ENCODE measurements at places on chromosomes 11 and 22.

- no peak for DNase-seq
Measured at GRCh38 chr22:18120857-18121256, 10.2 kb downstream of the TUBA8 start.

DNA sequence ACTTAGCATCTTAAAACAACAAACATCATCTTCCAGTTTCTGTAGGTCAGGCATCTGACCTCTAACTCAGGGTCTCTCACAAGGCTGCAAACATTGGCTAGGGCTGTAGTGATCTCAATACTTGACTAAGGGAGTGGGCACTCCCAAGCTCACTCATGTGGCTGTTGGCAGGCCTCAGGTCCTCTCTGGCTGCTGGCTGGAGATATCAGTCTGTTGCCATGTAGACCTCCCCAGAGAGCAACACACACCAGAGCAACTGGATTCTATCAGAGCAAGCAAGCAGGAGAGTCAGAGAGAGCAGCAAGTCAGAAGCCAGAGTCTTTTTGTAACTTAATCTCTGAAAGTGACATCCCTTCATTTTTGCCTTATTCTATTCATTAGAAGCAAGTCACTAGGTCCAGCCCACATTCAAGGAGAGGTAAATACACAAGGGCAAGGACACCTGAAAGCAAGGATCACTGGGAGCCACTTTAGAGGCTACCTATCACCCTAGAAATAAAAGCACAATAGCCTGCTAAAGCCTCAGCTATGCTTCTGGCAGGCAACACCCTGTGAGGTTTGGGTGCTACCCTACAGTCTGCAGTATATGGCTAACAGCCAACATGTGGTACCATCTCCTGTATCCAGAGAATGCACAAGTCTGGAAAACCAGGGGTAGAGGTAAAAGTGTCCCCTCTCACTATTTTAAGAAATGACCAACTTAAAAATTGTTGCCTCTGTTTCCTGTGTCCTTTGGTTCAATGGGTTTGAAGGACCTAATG is 33.5 kb upstream of the CD44 start:
- DNase-seq, result no peak

DNA sequence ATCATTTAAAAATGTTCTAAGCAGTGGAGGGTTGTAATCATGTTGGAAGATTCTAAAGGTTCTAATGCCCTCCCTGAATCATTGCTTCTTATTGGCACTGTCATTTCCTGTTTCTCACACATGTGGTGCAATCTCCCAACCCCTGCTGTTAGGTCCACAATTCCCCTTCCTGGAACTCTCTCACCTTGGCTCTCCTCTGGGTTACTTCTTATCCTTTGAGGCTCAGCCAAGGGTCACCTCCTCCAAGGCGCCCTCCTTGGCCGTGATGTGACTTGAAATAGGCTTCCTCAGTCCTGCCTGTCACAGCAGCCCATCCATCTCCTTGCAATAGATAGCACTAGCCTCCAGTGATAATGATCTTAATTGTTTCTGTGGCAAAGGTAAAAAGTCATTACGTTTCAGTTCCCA is 149.8 kb downstream of the TTC17 start:
- DNase-seq, result no peak

- DNase-seq, result peak; percentile 72
Measured at GRCh38 chr11:65593518-65594414, 1.8 kb downstream of the KCNK7 start.

DNA sequence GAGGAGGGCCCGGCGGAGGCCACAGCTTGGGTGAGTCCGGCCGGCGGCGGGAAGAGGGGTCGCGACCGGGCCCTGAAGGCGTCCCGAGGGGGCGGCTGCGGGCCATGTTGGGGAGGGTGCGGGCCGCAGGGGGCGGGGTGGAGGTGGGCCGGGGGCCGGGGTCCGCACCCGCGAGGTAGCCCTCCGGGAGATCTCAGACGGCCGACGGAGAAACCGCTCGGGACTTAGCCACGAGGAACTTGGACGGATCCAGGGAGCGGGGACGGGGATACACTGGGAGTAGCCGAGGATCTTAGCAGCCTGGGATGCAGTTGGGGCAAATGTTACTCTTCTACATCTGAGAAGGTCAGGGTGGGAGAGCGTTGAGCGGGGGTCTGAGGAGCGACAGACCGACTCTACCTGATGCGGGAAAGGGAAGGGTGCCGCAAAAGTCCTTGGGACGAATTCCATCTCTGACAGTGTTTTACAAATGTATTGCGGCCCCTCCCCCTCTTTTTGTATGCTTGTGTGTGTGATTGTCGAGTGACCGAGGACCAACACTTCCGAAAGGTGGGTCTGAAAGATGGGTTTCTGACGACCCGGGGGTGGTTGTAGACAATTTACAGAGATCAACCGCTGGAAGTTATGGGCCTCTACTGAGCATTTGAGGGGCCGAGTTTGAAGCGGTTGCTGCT is 658 bp downstream of the STIP1 start:
- DNase-seq, result no peak

- DNase-seq, result no peak
Measured at GRCh38 chr11:48005136-48005535, 24.8 kb downstream of the PTPRJ start.

- no peak for DNase-seq
Measured at GRCh38 chr11:68973219-68973618, 7.6 kb downstream of the MRGPRD start.

DNA sequence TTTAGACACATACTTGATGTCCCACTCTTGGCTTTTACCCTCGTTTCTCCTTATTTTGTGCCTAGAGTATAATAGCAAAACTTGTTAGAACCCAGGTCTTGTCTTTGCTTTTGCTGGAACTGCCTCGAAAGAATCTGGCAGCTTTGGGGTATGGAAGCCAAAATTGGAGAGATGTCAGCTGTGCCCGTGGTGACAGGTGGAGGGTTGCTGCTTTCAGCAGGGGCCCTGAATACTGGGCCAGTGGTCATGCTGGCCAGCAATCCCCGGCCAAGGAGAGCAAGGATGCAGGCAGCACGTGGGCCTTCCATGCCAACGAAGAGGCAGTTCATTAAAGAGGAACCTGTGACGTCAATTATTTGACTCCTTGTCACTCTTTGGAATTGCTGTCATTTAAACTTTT is 181.1 kb downstream of the HIPK3 start:
- no peak for DNase-seq

DNA sequence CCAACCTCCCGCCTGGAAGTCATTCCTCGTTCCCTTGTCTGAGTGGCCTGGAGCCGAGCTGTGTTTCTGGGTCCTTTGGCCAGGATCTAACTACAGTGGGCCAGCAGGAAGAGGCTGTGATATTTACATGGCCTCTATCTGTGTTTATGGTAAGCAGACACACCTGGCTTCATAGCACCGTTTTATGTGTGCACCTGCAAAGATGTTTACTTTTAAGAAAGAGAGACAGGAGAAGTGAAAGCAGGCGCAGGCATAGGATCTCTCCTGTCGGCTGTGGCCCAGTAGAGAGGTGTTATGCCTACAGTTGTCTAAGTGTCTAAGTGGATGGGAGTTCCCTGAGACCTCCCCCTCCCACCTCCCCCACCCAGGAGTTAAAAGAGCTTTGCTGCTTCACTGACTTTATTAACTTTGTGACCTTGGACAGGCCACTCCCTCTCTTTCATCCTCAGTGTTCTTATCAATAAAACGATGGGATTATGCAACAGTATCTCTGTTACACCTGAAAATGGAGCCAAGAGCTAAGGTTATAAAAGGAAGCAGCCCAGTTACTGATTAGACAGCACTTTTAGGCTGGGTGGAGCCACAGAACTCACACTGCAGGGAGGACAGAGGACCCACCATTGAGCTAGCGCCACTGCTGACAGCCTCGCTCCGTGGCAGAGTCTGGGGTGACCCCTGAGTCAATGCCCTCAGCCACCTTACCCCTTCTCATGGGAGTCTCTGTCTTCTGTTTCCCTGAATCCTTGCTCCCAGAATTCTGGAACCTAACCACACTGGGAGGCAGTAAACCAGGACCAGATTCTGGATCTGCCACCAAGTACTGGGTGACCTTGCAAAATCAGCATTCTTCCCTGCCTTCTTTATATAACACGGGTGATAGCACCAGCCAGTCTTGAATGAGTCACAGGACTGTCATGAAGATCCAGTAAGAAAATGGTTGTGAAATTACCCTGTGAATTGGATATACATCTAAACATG is 22.0 kb downstream of the ST14 start:
- DNase-seq, result no peak

DNA sequence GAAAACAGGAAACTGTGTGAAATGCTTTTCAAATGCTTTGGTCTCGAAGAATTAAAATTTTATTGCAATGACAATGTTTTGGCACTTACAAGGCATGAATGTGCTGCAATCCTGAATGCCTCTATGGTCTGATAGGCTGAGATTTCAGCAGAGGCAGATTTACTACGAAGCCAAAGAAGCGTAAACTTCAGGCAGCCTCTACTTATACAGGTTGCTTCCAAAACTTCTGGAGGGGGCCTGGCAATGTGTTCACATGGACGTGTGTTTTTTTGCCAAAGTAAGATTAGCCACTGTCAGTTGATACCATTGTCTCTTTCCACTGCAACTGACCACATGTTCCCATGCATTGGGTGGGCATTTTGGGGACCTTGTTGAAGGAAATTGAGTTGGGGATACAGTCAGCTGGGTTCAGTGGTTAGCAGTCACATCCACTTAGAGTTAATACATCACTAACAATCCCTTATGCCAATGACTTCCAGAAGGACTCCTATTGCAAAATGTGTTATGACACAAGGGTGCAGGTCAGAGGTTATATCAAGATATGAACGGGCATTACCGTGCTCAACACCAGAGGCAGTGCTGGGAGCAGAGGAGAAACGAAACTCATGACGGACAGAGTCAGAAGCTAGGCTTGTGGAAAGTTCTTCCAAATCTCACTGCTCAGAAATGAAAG is 48.8 kb downstream of the ABTB2 start:
- DNase-seq, result no peak

- peak; percentile 63 for DNase-seq
Measured at GRCh38 chr11:83241291-83241946, 44.7 kb downstream of the CCDC90B start.

GRCh38 chr22:29550005-29550404 is 3.6 kb downstream of the THOC5 start:
- no peak for DNase-seq

DNA sequence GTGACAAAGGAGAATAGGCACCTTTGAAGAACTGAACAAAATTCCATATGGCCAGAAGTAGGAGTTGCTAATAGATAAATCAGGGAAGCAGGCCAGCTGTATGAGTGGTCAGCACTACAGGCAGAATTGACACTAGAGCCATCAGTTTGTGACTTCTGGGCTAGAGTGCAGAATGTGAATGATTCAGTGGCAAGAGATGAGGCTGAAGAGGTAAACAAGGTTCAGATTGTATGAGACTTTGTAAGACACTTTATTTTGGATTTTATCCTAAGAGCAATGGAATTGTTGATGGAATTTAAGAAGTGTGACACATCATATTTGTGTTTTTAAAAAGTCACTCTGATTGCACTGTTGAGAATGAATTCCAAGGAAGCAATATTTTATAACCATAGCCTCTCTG is 12.9 kb downstream of the BIRC3 start:
- no peak for DNase-seq

DNA sequence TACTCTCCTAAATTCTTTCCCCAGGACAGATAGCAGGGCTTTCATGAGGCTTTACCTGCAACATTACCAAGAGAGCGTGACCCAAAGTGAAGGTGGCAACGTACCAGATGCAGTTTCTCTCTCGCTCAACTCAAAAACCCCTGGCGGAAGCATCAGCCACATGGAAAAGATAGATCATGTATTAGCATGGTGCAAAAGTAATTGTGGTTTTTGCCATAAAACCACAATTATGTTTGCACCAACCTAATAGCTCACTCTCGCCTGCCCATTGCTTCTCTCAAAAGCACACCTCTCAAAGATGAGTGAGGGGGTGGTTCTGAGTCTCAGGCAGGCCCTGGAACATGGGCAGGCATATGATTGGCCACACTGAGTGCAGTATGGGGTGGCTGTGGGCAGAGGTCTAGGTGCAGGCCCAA is 7.0 kb downstream of the MS4A6A start:
- no peak for DNase-seq

GRCh38 chr22:30016596-30016995 is 63.7 kb upstream of the HORMAD2 start:
- no peak for DNase-seq

DNA sequence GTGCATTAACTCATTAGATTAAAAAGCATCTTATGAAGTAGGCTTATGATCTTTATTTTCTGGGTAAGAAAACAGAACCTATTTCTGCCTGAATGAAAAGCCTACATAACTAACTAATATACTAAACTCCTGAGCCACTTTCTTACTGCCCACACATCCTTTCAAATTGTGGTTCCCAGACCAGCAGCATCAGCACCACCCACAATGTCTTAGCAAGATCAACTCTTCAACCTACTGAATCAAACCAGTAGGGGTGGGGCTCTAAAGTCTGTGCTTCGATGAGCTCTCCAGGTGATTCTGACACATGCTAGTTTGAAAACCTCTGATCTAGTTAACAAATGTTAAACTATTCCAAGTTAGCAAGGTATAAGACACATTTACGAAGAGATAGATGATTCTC is 462.4 kb downstream of the DLG2 start:
- DNase-seq, result no peak

DNA sequence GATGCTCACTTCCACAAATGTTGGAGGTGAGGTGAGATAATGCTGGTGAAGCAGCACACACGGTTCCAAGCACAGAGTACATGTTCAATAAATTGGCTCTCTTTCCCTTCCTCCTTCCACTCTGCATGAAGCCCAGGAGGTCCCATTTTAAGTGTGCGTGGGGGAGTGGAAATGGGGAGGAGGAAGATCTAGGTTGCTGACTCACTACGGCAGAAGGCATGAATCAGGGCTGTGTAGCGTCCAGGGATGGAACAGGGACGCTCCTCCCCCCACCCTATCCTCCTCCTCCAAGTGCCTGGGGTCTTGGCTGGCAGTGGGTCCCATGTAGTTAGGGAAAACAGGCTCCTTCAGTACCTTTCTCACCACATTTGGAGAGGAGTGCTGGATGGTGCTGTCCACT is 44.2 kb downstream of the TRIM66 start:
- no peak for DNase-seq

DNA sequence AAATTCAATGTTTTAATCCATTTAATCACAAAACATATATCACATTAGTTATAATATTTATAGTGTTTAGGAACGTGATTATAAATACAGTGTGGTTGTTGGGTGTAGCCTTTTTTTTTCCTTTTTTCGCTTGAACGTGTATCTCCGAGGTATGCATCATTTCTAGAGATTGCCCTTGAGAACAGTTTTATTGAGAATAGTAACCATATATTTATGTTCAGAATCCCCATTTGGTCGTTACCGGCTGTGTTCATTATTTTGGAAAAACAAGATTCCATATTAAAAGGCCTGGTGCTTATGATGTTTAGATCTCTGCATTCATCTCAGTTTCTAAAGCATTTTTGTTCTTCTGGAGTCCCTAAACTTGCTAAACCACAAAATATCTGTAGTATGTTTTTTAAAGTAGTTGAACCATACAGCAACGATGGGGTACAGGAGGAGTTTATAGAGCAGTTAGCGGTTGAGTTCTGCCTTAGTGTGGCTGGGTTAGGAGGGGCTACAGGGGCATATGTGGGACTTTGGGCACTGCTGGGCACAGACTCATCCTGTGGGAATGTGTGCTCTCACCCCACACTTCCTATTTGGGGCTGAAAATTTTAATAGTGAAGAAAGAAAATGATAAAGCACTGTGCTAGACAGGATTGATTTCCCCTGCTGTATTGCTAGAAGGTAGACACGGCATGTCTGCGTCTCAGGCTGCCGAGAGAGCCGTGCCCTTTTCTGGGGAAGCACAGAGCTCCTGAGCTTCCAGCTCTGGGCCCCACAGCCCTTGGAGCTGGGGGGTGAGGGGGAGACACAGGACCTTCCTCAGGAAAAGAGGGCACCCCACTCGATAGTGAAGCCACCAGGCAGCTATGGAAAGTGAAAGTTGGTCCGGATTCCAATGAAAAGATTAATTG is 81.5 kb upstream of the PPARA start:
- no peak for DNase-seq

- no peak for DNase-seq
Measured at GRCh38 chr11:68166969-68167368, 45.8 kb upstream of the CHKA start.

Measured in H9 (cell line).